ENCODE measurements at places on chromosomes 4 and X.

DNA sequence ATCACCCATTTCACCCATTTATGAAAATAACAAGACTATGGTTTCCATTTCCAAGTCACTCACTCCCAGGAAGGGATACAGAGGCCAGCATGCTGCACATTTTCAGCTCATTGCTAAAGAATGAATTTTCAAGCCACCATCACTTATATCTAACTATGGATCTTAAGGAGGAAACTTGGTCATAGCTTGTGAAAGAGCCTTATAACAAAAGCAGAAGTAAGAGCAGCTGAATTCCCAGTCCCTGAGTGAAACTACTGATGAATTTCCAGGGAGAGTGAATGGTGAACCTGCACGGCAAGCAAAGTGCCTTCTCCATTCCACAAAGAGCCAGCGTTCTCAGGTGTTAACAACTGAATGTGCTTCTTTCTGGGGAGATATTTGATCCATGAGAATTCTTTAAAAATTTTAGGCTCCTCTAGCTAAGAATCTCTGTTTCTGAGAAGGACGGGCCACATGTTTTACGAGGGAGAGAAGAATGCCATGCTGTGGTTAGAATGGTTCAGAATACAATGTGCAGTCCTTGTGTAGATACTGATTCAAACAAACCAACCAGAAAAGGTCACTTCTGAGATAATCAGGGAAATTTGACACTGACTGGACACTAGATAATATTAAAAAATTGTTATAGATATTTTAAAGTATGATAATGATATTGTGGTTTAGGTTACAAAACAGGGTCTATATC is 24.0 kb downstream of the BTC start:
- DNase-seq = no peak

DNA sequence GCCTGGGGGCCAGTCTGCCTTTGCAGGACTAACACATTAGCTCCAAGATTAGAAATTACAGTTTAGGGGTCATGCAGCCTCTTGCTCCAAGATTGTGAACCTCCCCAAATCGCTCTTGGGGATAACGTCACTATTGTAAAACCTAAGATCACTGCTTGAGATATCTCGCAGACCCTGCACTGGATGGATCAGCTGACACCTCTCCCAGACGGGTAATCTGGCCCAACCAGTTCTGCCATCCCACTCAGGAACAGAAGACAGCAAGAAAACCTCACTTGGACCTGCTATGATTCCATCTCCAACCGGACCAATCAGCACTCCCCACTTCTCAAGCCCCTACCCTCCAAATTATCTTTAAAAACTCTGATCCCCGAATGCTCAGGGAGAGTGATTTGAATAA is 431.2 kb downstream of the GPM6A start:
- DNase-seq = no peak

DNA sequence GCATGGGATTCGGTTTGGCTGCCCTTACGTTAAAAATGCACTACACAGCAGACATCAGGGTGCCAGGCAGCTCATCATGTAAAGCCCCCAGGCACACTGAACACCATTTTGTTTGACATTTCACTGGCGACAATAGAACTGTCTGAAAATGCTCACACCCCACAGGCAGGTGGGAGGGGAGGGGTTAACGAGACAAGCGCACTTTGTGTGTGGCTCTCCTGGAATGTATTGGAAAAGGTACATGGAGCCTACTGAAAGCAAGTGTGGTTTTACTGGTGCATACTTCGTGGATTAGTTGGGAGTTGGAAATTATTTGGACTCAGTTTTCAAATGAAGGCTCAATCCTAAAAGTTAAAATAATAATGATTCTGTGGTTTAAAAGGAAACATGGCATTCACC is 31.6 kb upstream of the PPARGC1A start:
- DNase-seq = peak; percentile 13

DNA sequence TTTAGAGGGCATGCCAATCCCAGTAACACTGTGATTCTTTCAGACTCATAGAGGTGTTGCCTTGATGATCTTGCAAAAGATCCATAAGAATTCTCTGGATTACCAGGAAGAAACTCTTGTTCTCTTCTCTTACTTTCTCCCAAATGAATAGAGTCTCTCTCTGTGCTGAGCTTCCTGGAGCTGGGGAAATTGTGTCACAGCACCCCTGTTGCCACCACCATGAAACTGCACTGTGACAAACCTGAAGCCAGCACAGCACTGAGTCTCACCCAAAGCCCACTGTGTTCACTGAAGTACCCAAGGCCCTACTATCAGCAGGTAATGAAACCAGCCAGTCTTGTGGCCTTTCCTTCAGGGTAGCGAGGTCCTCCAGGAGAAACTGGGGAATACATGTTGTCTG is 332.7 kb upstream of the FGF16 start:
- DNase-seq = no peak

DNA sequence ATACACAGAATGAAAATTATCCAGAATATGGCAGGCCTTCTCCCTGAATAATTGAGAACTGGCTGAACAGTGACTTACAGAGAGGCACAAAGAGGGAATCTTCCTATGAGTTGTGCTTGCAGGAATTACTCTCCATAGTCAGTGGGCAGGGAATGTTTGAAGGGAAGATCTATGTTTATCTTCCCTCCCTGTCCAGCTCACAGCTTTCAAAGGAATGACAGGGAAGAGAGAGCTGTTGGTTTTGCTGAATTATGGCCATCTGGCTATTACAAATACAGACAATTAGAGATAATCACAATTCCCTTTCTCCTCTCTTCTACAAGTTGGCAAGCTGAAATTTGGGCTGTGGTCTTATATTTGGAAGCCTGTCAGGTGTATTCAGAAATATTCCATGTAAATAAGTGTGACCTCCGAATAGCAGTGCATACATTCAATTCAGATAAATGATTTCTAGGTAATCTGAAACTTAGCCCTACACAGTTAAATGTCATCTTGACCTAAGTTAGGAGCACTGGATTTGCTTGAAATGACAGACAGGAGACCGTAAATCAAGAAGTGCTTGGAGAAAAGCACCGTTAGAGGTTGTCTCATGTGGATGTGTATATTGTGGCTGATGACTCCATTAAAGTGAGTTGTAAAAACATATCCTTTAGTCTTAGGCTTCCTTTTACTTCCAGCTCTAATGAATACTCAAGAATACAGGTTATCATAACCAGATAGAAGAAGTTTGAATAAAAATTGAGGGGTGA is 136.8 kb downstream of the C4orf33 start:
- peak; percentile 51 for DNase-seq

DNA sequence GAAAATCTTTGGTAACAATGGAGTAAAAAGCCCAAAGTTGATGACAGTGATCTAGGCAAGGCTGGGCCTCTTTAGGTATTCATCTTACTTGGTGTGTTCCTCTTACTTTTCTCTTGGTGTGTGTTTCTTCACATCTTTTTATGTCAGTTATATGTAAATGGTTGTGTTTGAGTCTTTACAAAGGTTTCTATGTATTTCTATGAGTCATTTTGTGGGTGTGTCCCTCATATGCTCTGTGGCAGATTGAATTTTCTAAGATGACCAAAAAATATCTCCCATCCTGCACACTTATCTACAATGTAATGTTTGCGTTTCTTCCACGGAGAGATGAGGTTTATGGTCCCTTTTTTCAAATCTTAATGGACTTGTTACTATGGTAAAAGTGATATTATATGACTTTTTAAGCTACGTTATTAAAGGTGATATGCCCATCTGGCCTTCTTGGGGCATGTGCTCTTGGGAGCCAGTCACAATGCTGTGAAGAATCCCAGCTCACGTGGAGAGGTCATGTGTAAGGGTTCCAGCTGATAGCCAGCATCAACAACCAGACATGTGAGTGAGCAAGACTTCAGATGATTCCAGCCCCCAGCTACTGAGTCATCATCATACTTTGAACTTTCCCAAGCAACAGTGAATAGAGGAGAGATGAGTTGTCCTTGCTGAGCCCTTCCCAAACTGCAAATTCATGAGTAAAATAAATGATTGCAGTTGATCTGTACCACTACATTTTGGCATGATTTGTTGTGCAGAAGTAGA is 126.9 kb downstream of the CBLL2 start:
- peak; percentile 53 for DNase-seq

DNA sequence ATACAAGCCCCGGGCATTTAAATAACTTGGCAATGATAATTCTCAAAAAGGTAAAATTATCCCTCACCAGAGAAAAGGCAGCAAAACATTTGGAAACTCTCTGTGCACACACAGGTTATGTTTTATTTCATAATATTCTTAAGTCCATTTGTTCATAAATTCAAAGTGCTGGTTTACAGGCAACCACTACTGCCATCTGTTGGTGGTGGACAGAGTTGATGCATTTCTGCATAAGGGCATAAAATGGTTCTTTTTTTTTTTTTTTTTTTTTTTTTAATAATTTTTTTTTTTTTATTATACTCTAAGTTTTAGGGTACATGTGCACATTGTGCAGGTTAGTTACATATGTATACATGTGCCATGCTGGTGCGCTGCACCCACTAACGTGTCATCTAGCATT is 31.5 kb upstream of the IL21 start:
- peak; percentile 64 for DNase-seq

GRCh38 chrX:70183091-70183490 is 5.8 kb downstream of the DGAT2L6 start:
- DNase-seq = no peak

- DNase-seq = no peak
Measured at GRCh38 chr4:107931775-107932321, 499 bp downstream of the CYP2U1 start.

GRCh38 chrX:113747274-113747973 is 836.5 kb upstream of the HTR2C start:
- DNase-seq = no peak

DNA sequence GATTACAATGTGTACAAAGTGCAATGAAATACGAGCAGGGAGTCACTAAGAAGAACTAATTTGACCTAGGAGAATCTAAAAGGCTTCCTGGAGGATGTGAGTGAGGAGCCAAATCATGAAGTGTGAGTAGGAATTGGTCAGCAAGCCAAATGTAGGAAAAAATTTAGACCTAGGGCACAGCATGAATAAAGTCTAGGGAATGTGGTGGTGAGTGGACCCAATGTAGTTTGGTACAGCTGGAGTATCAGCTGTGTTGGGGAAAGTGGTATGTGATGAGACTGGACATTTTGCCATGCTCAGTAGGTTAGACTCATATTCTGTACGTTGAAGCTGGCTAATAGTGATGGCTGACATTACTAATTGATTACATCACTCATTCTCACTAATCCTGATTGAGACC is 191.0 kb downstream of the AFF2 start:
- DNase-seq = peak; percentile 4

- DNase-seq = no peak
Measured at GRCh38 chr4:154868414-154869194, 87.5 kb downstream of the RBM46 start.

DNA sequence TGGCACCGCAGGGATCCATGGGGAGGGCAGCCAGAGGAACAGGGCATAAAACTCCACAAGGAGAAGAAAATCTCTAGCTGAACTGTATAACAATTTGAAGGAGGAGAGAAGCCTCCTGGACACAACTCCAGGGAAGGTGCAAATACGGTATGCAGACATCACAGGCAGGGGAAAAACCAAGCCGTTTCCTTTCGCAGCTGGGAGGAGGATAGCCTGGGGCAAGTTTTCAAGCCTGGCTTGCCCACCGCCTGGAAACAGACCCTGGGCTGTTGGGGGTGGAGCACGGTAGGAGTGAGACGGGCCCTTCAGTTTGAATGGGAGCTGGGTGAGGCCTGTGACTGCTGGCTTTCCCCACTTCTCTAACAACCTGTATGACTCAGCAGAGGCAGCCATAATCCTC is 43.4 kb upstream of the TAF9B start:
- no peak for DNase-seq

- no peak for DNase-seq
Measured at GRCh38 chrX:116142976-116143375, 27.6 kb upstream of the AGTR2 start.

- no peak for DNase-seq
Measured at GRCh38 chr4:2795300-2795892, 2.5 kb downstream of the SH3BP2 start.

DNA sequence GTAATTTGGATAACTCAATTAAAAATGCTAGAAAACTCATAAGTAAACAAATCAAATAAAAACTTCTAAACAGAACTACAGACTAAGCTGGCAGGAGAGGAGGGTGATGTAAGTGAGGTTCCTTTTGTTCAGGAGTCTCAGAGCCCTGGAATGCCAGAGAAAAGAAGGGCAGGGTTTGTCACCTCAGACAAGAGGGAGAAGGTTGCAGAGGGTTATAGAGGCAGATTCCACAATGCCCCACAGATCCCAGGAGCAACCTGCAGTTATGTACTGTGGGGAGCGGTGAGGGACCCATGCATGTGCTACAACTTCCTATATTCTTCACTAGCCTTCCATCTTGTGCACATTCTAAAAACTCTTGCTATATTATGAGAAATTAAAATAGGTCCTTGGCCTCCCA is 129.7 kb downstream of the CFAP299 start:
- DNase-seq = no peak

GRCh38 chrX:45056428-45057145 is 144.1 kb downstream of the DIPK2B start:
- DNase-seq = peak; percentile 2

GRCh38 chrX:75061701-75062100 is 94.4 kb downstream of the ABCB7 start:
- no peak for DNase-seq

GRCh38 chrX:119228512-119229252 is 7.4 kb upstream of the PGRMC1 start:
- DNase-seq = peak; percentile 93

- DNase-seq = no peak
Measured at GRCh38 chr4:117376692-117377091, 291.3 kb upstream of the TRAM1L1 start.

DNA sequence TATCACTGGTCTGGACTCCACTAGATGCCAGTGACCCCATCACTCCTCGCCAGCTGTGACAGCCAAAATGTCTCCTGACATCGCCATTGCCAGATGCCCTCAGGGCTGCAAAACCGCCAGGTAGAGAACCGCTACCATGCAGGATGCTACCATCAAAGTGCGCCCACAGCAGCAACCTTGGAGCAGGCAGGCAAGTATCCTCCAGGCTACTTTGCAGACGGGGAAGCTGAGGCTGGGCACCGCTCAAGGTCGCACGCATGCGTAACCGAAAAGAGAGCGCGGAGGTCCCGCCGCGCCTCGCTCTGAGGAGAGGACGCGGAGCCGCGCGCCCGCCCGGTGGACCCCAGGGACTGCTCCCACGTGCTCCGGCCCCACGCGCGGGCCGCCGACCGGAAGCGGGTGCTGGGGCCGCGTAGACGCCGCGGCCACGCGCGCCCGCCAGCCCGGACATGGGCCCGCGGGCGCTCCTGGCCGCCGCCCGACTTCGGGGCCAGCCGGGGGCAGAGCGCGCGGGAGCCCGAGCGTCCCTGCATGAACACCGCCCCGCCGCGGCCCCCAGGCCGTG is at the start of gene STS:
STS (plus strand) TSS at position 300 of the 565 bp plus-strand sequence. CDS start 105,488 bp downstream, outside the sequence.
- DNase-seq = peak; percentile 31

DNA sequence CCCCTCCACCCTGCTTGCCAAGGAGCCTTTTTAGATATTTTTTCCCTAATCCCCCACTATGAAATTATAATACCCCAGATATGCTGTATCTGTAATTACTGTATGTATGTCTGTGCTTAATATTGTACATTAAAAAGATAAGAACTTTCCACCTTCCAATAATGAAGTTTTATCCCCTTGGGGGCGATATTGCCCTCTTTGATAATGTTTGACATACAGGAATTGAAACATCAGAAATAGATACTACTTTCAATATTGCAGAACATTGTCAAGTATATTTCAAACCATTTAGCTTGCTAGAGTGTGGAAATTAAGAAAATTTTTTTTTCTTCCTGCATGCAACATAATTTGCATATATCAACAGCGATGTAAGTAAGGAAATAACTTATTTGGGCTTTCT is 58.9 kb downstream of the NAF1 start:
- peak; percentile 12 for DNase-seq

All from fibroblast of skin of scalp (primary cell).